NCI-H524 treated with DMSO at 0.1 percent for 48 hours (cell line): ENCODE measurements at places on chromosomes 6 and 20.

- DNase-seq: no peak
Measured at GRCh38 chr20:2118783-2119182, 17.2 kb downstream of the STK35 start.

DNA sequence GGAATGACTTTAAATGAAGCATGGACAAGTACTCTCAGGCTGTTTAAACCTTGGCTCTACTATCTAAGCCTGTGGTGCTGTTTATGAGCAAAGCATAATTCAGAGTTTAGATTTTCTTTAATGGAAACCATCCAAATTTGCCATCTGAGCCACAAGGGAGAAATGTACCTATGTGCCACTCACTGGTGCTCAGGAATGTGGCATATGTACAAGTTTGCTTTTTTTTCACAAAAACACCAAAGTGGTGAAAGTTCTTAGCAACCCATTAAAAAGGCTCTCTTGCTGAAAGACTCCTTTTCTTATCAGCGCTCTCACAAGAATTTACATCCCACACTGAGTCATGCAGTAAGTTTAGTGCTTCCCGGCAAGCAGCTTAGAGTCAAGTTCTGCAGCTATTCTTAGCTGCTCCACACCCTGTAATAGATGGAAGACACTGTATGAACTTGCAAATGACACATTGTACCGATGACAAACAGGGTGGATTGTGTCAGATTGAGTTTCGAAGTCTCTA is 57.3 kb upstream of the MLIP start:
- no peak for DNase-seq

- DNase-seq: no peak
Measured at GRCh38 chr20:3041854-3042409, 1.5 kb upstream of the GNRH2 start.

- DNase-seq: no peak
Measured at GRCh38 chr6:129444683-129445082, 265.3 kb downstream of the ARHGAP18 start.

- no peak for DNase-seq
Measured at GRCh38 chr6:16901782-16902181, 140.5 kb upstream of the ATXN1 start.

DNA sequence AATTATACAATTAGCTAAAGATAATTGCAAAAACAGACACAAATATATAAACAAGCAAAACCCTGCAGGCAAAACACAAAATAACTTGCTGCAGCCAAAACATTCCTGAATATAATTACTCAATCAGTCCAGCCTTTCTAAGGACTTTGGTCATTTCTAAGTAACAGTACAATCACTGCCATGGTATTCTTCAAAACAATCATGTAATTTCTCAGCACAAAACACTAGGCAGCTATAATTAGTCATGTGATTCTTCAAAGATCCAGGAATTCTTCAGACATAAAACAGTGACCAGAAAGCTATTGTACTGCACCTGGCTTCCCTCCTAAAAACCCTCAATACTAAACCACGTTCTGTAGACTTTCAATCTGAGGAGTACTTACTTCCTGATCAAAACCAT is 881.1 kb downstream of the EPHA7 start:
- DNase-seq: no peak

GRCh38 chr6:133610227-133610840 is 278.6 kb upstream of the TCF21 start:
- no peak for DNase-seq

DNA sequence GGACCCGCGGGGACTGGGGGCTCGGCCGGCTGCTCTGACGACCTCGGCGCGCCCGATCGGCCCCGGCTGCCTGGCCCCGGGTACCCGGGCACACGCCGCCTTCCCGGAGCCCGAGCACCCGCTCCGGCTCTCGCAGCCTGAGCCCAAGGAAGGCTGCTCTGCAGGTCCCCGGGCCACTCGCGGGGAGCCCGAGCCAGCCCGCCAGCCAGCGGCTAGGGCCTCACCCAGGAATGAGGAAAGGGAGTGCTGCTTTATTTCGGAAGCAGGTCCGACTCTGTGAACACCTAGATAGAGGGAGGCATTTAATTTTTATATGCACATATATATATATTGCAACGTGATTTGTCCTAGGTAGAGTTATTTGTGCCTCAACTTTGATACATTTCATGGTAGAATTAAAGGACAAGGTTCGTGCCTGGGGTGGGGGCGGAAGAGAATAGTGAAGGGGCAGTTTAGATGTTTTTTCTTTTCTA is 15.5 kb downstream of the FOXA2 start:
- no peak for DNase-seq

- DNase-seq: no peak
Measured at GRCh38 chr20:20426655-20426907, 58.7 kb downstream of the INSM1 start.

DNA sequence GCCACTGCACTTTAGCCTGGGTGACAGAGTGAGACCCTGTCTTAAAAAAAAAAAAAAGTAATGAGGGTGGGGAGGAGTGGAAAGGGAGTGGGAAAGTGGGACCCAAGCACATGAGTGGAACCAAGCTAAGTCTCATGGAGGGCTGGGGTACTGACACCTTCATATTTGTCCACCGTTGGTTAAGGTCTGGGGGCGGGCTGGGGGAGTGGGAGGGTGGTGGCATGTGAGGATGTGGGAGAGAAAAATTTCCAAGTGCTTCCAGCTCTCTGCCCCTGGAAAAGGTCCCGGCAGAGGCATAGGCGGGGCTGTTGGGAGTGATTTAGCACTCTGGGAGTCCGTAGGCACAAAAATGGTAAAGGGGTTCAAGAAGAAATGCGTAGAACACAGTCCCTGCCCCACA is 6.1 kb downstream of the PSORS1C2 start:
- DNase-seq: no peak

GRCh38 chr6:156513504-156513903 is 263.7 kb upstream of the ARID1B start:
- no peak for DNase-seq

DNA sequence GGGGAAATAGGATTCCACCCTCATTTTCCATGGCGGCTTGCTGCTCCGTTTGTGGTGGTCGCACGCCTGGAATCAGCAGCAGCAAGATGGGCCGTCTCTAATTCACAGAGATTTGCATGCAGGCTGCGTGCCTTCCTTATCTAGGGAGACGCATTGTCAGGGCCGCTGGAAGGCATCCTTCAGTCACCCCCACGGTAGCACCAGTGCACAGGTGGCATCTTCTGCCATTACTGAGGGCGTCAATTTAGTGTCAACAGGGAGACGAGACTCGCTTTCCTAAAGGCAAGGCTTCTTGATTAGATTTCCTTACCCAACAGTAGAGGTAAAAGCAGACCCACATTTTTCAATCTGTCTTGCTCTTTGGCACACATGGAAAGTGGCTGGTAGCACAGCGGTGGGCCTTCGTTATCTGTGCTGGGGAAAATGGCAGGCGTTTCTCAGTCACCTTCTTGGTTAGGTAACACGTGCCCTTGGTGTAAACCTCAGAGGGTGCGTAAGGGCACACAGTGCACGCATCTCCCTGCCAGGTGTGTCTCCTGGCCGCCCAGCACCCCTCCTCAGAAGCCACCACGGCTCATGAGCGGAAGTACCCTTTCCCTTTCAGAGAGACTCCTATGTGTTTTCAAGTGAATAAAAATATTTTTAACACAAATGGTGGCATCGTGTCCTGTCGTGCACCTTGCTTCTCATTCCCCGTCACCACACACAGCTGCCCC is 27.3 kb upstream of the VSTM2L start:
- DNase-seq: no peak

- peak; percentile 46 for DNase-seq
Measured at GRCh38 chr6:26234421-26235301, 130.3 kb upstream of the BTN3A2 start.

DNA sequence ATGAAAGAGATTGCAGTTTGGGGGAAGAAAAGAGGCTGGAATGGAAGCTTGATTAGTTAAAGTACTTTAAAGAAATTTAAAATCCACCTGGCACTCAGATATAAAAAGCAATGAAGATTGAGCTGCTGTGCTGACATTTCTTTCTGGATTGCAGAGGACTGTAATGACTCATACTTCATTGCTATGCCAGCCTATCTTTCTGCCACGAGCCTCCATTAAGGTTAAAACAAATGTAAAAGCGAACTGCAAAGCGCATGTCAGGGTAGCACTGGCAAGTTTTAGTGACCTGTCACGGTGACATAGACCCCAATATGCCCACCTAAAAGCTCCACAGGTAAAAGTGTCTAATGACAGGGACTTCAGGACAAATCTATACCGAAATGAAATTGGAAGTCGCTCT is 449.6 kb downstream of the C6orf118 start:
- no peak for DNase-seq

DNA sequence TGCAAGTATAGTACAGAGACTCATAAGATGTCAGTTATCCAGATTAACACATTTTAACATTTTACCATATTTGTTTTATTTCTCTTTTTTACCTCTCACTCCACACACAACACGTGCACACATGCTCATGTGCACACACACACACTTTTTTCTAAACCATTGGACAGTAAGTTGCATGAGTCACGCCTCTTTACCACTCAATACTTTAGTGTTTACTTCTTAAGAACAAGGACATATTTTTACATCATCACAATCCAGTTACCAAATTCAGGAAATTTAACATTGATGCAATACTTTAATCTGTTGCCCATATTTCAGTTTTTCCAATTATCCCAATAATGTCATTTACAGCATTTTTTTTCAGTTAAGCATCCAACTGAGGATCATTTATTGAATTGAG is 109.0 kb downstream of the RIN2 start:
- DNase-seq: no peak

DNA sequence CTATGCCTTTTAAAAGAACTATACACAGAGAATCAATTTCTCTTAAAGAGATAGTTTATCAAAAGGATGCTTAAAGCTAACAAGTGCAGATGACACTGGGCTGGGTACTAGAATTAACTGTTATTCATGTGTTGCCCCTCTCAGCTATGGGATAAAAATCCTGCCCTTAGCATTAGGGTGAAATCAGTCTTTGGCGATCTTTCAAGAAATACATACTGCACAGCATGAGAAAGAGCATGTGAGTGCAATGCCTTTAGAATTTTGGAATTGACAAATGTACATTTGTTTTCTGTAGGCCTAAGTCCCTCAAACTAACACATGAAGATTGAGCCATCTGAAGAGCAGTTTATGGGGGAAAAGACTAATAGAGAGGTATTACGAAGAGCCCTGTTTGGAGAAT is 115.4 kb downstream of the ZFP64 start:
- no peak for DNase-seq

- DNase-seq: no peak
Measured at GRCh38 chr6:105227295-105227767, 47.5 kb upstream of the POPDC3 start.
